ENCODE measurements at places on chromosomes 12 and 14. TPM values are rescaled to one million over a fixed set of nuclear protein-coding genes. Genes with fewer than 3 reads are reported as not detected.
A peak's percentile ranks its signal among the peaks of the same experiment; 100 is the strongest.

Gene KRT6C
- total RNA-seq, result not detected

DNA sequence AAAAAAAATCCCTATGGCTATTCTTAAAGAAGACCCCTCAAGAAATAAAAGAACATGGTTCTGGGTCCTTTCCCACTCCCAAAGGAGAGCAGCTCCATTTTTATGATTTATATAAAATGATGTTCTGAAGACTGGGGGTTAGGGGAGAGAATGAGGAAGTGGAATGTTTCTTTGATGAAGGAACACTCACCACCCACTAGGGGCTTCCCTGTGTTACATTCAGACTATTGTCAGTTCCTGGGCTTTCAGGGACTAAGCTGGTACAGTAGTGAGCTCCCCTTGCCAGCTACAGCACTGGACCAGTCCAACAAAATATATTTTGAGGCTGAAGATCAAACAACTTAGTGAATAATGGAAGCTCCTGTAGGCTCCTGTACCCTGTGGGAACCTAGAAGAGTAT, 98.9 kb downstream of the HMGA2 start:
- DNase-seq, result no peak

Gene OTX2
- total RNA-seq, result not detected

DNA sequence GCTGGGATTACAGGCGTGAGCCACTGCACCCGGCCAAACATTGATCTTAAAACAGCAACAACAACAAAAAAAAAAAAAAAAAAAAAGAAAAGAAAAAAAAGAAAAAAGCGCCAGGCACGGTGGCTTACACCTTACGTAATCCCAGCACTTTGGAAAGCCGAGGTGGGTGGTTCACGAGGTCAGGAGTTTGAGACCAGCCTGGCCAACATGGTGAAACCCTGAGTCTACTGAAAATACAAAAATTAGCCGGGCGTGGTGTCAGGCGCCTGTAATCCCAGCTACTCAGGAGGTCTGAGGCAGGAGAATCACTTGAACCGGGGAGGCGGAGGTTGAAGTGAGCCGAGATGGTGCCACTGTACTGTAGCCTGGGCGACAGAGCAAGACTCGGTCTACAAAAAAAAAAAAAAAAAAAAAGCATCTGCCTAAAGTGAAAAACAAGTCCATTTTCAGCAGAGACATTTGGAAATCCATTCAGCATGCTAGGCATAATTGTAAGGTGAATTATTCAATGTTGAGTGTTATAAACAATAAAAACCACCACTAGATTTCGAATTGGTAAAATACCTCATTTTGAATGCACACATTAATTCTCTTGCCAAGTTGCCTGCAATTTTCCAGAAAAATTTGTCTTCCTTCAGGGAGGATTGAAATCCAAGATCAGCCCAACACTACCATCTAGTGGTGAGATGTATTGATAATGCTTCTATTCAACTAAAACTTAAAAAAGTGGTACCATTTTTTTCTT, 8.0 kb upstream of the CERS5 start:
- no peak for DNase-seq

DNA sequence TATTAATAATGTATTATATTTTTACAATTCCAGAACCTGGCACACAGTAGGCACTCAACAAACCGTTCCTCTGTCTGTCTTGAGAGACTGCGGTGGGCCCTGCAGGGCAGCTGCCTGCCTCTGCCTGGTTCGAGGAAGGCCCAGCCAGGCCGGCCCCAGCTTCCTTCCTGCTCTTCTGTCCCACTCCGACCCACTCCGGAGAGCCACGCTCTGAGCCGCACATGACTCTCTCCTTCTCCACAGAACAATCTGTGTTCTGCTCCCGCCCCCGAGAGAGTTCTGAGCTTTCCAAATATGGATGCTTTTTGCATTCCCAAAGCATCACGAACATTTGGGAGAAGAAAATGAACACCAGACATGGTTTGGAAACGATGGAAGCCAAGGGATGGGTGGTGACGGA, 57.3 kb downstream of the TTC7B start:
- peak; percentile 89 for DNase-seq

GRCh38 chr12:62720025-62720424, 214.9 kb downstream of the PPM1H start:
- no peak for DNase-seq

DNA sequence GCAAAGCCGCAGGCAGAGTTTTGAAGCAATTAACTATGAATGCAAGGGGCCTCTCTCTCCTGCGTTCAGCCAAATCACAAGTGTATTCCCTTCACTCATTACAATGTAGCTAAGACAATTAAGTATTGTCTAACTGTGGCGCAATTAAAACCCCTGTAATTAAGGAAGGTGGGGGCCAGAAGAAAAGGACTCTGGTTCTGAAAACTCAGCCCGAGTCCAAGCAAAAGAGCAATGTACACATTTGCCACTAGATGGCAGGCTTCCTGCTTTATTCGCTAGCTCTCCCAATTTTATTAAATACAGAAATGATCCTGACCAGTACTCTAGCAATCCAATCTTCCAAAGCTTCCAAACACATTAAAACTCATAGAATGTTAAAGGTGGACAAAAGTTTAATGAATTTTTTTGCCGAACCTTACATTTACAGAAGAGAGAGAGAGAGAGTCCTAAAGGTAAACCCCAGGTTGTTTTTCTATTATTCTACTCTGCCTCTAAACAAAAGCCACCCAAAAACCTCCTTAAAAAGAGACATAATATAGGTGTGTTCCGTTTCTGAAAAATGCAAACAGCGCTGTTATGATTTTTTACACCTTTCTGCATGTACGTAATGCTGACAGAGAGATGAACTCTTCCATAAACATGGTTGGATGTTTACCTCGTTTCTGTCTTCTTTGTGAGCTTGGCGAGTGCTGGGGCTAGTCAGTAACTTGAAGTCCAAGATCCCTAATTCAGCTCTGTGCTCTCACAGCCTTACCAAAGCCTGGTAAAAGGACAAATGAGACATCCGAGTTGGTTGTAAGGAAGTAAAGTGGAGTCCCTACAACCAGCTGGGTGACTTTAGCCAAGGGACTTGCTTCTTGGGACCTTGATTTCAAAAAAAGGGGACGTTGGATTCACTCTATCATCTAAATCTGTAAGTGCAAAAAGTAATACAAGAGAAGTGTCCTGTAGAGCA, 50.9 kb upstream of the VASH1 start:
- DNase-seq, result no peak

Gene LPAR5
- 1.5 TPM for total RNA-seq

Gene HOXC6
- total RNA-seq, result not detected

- no peak for DNase-seq
These were observed 1.4 kb downstream of the KRT2 start for GRCh38 chr12:52650520-52651081.

DNA sequence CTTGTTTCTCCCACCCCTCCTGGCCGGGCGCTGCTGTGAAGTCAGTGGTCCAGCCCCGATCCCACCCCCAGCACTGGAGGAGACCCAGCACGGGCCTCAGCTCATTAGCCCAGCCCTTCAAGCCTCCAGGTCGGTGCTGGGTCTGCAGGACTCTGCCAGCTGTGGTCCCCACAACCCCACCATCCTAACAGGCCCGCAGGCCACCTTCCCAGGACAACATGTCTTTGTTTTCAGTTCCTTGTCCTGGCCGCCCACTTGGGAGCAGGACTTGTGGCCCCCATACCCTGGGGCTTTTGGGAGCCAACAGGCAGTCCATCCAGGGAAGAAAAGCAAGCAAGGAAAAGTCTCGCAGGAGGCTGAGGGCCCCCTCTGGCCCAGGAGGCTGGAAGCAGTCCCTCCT, 60.0 kb downstream of the HRK start:
- DNase-seq, result no peak

Gene KRT73
- not detected for total RNA-seq

DNA sequence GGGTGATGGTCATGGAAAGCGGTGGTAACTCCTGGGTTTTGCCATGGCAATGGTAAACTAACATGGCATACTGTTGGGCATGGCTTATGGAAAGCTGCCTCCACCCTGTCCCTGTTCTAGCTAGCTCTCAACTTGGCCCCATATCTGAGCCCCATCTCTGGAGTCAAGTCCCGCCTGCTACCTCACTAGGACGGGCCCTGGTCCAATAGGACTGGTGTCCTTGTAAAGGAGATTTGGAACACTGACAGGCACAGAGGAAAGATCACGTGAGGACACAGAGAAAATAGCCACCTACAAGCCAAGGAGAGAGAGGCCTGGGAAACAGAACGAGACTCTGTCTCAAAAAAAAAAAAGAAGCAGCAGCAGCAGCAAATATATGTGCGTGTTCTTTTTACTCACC, 59.8 kb downstream of the RNFT2 start:
- DNase-seq, result no peak

DNA sequence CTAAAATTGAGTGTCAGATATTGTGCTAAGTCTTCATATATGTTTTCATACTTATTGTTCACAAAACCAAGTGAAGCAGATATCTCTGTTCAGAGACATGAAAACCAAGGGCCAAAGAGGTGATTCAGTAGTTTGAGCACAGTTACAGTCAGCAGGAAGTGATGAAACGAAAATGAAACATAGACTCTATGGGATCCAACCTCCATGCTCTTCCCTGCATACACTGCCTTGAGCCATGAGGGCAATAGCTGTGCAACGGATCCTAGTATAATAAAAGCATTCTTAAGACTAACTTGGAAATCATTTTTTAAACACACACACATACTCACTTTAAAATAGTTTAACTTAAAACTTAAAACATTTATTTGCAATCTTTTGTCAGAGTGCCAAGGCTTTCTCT, 27.9 kb downstream of the ESR2 start:
- no peak for DNase-seq

DNA sequence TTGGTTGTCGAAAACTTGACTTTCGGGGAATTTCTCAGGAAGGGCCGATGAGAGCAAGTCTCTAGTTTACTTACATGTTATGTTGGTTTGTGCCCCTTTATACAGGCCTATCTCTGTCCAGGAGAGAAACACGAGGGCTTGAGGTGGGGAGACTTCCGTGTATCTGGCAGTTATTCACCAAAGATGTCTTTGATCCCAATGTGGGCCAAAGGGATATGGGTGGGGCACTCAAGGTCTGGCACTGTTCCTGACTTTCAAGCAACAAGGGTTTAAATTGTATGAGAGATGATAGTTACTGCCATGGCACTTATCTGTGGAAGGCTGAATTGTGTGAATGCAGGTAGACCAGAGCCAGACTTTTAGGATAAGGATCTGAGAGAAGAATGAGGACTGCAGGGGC, 137.2 kb upstream of the DHRS4 start:
- DNase-seq, result no peak

GRCh38 chr12:16350682-16351081, 3.2 kb downstream of the MGST1 start:
- peak; percentile 82 for DNase-seq

- no peak for DNase-seq
These were observed 147.8 kb upstream of the KRR1 start for GRCh38 chr12:75658901-75659823.

DNA sequence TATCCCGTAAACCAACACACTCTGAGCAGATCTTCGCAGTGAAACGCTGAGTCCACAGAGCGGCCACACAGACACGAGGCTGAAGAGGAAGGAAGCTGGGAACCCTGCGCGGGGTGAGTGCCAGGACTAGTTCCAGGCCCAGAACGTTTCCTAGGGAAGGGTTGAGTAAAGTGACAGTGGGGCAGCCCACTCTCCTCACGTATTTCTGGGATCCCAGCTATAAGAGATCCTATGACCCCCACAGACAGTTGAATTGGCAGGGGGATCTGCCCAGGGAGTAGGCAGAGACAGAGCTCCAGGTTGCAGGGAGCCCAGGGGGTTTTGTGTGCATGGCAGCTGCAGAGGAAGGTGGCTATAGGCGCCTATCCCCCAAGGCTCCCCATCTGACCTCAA, 51.1 kb downstream of the GTF2A1 start:
- peak; percentile 87 for DNase-seq

DNA sequence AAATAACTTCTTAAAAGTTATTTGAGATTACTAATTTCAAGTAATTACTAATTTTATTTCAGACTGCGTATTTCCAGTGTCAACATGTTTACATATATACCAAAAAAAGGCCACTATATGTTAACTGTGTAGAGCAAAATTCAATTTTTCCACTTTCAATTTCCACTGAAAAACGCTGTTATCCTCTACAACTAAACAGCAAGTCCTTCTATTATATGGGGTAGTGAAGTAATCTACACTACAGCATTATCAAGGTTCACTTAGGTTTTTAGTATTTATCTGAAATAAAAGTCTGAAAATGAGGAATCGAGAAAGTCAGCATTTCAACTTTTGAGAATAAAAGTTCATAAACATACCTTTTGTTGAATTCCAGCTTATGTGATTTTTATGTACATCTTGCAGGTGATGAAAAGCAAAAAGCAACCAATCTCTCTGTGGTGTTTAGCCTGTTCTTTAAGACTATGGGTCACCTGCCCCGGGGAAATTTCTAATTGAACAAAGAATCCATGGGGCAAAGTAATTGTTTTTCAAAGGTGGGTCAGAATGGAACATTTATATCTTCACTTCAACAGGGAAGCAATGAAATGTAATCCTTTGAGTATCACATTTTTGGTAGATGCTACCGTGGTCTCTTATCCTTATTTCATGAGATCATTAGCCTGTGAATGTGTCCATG, 3.3 kb downstream of the BTG1 start:
- DNase-seq, result no peak

Gene SIX4
- 1.5 TPM for total RNA-seq

DNA sequence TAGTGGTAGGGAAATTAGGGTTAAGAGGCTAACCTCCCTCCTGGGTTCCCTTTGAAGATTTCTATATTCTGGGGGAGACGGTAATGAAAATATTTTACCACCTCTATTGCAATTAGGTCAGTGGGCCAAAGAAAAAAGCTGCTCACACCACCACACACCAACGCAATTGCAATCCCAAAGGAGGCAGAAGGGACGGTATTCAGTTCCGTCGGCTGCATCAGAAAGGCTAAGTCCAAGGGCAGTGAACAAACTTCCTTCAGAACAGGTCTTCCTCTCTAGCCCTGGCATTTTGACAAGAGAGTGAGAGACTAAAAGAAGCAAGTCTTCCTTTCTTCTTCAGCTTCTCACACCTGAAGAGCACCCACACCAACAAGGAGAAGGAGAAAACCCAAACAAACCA, 51.2 kb downstream of the OTX2 start:
- DNase-seq, result no peak

DNA sequence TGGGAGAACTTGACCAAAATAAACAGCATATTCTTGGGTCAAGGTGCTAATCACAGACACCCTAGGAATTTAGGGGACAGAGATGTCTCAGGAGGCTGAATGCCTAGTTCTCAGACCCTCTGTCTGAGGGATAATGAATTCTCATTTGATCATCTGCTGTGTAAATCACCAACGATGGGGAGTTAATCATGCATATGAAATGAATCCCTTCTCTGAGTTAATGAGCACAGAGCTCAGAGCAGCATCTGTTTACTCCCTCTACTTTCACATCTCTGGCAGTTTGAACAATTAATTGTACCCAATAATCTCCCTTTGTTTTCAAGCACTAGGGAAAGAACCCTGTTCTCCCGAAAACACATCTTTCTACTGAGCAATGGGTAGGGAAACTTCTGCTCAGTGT, 129.4 kb upstream of the SRRM4 start:
- DNase-seq, result no peak

All from sigmoid colon (tissue), 7 donors.